ENCODE measurements at places on chromosomes 2 and 18. TPM values are rescaled to one million over a fixed set of nuclear protein-coding genes. Genes with fewer than 3 reads are reported as not detected.

GRCh38 chr2:238006510-238006909, 39.7 kb downstream of the UBE2F start:
- no peak overlapping the region for H3K4me3 ChIP-seq
- H3K27ac ChIP-seq = no peak overlapping the region
- no peaks in the 10 kb centered on the region for H3K27me3 ChIP-seq
- DNase-seq = no peak

Gene GCG
- total RNA-seq = not detected

Gene OR6B2
- not detected for total RNA-seq

DNA sequence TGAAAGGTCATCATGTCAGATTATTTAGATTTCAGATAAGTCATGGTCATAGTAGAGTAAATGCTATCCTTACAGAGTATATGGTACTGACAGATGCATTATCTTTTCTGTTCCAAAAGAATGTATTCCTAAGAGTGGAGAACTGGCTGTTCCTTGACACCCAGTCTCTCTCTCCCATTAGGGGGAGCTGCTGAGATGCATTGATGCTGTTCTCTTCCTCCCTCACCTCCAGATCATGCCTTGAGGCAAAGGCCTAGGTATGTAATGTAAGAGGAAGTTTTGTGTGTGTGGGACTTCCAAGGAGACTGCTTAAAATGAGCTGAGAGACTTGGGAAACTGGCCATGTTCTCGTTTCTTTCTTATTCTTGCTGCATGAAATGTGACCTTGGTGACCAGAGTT, 979.5 kb upstream of the CELF4 start:
- no peaks in the 10 kb centered on the region for H3K36me3 ChIP-seq
- no peak for DNase-seq
- H3K4me1 ChIP-seq = no peaks in the 10 kb centered on the region
- H3K4me3 ChIP-seq = no peak overlapping the region
- H3K27me3 ChIP-seq = no peaks in the 10 kb centered on the region
- no peak overlapping the region for H3K27ac ChIP-seq

- no peak for DNase-seq
- no peak overlapping the region for H3K4me3 ChIP-seq
- no peaks in the 10 kb centered on the region for H3K27me3 ChIP-seq
These were observed 97.2 kb downstream of the SEPTIN10 start for GRCh38 chr2:109516445-109517117.

GRCh38 chr2:231611273-231612108, 18.8 kb downstream of the TEX44 start:
- H3K4me3 ChIP-seq = no peak overlapping the region
- no peaks in the 10 kb centered on the region for H3K36me3 ChIP-seq
- no peak for DNase-seq
- no peaks in the 10 kb centered on the region for H3K27me3 ChIP-seq
- peaks cover 41% of the 10 kb centered on the region for H3K4me1 ChIP-seq

GRCh38 chr2:20419752-20420151, 27.1 kb upstream of the RHOB start:
- H3K4me3 ChIP-seq = no peak overlapping the region
- H3K27me3 ChIP-seq = no peaks in the 10 kb centered on the region
- peaks cover 45% of the 10 kb centered on the region for H3K4me1 ChIP-seq
- no peak overlapping the region for H3K27ac ChIP-seq

Gene PID1
- not detected for total RNA-seq

DNA sequence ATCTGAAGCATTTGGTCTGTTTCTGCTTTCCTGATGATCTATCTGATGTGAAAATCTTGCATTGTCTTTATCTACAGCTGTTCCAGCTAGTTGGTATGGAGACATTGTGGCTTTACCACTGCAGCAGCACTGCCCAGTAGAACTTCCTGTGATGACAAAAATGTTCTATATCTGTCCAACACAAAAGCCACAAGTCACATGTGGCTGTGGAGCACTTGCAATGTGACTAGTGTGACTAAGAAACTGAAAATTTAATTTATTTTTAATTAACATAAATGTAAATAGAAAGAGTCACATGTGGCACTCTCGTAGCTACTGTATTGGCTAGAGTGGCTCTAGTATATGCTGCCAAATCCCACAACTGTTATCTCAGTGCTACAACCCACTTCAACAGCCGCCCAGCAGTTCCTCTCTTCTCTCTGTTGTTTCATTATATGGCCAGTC, 425.7 kb downstream of the SETBP1 start:
- H3K4me3 ChIP-seq = no peak overlapping the region
- H3K27ac ChIP-seq = no peak overlapping the region
- peaks cover 4% of the 10 kb centered on the region for H3K27me3 ChIP-seq
